ENCODE measurements at places on chromosomes 12 and 14. TPM values are rescaled to one million over a fixed set of nuclear protein-coding genes. Genes with fewer than 3 reads are reported as not detected.

The SOX5 gene
- 7.8 TPM for total RNA-seq

The TMEM229B gene
- 5.7 TPM for total RNA-seq

DNA sequence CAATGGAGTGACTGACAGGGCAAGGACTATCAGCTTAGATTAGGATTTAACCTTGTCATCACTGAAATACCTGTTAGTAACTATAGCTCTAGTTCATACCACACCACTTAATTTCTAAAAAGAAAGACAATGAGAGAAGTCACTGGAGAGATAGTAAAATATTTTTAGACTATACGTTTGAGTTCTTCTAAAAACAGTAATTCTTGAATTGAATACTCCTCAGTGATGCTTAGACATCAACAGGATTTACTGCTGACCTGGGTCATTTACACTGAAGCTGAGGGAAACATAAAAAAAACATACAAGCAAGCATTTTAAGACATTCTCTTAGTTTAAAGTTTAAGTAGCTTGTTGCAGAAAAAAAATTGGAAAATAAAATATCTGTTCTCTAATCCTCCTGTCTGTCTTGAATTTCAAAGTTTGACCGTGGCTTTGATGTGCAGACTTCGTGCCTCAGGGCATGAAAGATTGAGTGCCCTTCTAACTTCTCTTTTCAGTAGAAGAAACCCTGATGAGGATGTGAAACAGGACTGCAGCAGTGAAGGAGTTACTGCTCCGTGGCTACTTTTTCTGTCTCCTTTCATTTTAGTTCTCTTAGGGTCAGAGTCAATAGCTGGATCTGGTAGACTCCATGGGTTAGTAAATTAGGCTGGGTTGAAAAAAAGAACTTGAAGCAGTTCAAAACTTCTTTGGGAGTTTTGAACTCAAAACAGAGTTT, 172.2 kb downstream of the PTPRO start:
- DNase-seq, result no peak

DNA sequence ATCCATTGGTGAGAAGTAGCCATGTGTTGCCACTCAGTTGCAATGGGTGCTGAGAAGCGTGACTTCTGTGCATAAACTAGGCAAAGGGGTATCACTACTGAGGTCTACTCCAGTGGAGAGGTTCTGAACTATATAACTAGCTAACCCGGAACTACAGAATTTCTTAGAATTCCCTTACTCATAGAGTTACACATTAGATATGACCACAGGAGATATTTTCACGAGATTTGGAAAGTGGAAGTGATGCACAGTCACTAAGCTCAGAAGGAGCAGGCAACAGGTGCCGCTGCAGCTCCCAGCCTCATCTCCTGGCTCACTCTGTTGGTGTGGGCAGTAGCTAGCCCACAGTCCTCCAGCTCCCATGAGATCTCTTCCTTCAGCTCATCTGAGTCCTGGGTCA, 136.6 kb downstream of the SSPN start:
- no peak for DNase-seq

DNA sequence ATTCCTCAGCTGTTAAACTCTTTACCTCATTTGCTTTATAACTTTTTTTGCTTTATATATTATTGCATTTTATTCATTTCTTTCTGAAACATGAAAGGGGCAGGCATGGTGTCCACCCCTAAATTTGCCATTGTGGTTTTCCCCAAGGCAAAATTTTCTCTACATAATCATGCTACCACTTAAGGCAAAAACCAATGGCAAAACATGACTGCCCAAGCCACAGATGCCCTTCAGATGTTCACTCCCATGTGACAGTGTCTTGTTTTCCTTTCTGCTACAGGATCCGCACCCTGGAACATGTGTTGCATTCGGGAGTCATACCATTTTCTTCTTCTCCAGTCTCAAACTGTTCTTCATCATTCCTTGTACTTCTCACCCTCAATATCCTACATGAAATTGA, 28.3 kb downstream of the TTC5 start:
- no peak for DNase-seq

DNA sequence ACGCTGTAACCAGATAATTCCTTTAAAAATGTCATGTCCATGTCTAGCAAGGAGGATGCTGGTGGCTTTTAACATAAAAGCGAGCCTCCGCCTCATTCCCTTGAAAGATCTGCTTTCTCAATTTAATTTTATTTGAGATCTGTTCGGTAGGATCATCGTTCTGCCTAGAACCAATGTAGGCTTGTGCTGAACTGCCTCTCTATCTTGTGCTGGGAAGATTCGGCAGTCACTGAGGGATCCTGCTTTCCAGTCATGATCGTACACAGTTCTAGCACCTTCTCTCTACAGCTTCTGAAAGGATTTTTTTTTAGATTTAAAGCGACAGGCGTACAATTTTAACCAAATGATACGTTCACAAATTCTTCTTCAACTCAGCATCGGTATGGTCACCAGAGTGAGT, 54.3 kb downstream of the PEBP1 start:
- no peak for DNase-seq

GRCh38 chr12:106871477-106871876, 84.2 kb upstream of the TMEM263 start:
- DNase-seq, result no peak

The PKP2 gene
- total RNA-seq, result 35.2 TPM

DNA sequence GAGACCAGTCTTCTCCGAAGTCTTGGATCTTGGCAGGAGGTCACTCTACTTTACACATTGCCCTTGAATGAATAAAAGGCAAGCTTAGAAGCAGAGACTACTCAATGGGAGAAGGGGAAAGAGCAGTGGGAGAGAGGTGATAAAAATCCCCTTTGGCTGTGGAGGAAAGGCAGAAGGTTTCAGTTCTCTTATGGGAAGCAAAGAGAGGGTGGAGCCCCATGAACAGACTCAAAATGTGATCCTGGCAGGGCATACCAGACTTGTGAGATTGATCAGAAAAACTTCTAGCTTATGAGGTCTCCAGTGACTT, 49.6 kb upstream of the HECTD1 start:
- no peak for DNase-seq

The KLRK1 gene
- total RNA-seq, result 2.8 TPM

The RPL10L gene
- total RNA-seq, result not detected

The SERPINA3 gene
- total RNA-seq, result 352 TPM

The GPRC5A gene
- 22.2 TPM for total RNA-seq

The SERPINA1 gene
- total RNA-seq, result 4.9 TPM

DNA sequence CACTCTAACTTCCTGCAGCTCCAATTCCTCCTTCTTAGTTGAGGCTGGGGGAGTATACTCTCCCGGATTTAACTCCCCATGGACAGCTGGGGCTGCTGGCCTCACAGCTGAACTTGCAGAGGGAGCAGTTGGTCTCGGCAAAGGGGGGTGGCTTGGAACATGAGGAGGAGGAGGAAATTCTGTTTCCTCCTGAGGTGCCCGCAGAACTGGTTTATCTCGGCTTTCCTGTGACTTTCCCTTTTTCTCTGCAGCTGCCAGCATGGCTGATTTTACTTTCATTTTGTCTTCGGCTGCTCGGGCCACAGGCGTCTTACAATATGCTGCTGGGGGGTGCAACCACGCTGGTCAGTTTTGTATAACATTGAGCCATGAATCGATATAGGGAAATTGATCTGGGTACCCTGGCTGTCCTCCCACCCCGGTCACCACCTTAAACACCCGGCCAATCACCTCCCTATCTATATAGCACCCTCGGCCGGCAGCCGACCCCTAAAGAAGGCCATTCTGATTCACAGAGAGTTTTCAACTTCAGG, 1317.6 kb downstream of the TMEM121 start:
- peak; percentile 69 for DNase-seq

The GDF3 gene
- not detected for total RNA-seq

DNA sequence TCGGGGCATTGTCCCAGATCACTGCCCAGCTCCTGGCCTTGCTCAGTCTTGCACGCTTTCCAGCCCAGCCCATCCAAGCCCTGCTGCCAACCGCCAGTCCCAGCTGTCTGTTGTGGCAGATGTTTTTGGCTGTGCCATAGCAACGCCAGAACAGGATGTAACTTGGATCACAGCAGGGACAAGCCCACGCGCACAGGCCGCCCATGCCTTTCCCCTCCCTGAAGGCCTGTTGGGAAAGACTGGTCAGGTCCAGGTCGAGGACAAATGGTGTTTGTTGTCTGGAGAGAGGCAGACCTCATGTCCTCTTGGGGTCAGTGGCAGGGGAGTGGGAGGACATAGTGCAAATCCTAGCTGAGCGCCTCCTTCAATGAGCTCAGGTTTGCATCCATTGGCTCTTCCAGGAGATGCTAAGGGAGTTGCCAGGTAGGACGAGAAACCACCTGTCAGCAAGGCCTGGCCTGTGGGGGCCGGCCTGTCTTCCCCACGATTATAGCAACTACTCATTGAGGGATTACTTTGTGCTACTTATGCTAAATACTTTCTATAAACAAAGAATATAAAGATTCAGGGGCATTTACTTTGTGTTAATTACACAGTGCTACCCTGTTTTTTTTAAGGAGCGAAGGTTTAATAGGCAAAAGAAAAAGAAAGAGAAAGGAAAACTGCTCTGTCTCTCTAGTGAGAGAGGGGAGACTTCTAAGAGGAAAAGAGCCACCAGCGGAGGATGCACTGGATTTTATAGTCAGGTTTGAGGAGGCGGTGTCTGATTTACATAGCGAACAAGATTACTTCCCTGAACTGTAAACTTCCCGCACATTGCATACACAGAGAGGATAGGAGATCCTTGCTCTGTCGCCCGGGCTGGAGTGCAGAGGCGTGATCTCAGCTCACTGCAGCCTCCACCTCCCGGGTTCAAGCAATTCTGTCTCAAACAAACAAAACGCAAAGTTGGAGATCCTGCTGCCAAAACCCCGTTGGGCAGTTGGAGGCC, 42.8 kb upstream of the CORO1C start:
- DNase-seq, result peak; percentile 55

The LRRC9 gene
- total RNA-seq, result 2.0 TPM

- DNase-seq, result no peak
These were observed 883.9 kb downstream of the LRFN5 start for GRCh38 chr14:42490536-42490935.

The CLEC4D gene
- not detected for total RNA-seq

The FOXG1 gene
- total RNA-seq, result 1.6 TPM

GRCh38 chr12:103801709-103802585, 39.1 kb downstream of the NT5DC3 start:
- DNase-seq, result no peak

- DNase-seq, result no peak
These were observed 231.9 kb downstream of the SLC25A21 start for GRCh38 chr14:36940476-36940875.

The LUM gene
- total RNA-seq, result 34.3 TPM

DNA sequence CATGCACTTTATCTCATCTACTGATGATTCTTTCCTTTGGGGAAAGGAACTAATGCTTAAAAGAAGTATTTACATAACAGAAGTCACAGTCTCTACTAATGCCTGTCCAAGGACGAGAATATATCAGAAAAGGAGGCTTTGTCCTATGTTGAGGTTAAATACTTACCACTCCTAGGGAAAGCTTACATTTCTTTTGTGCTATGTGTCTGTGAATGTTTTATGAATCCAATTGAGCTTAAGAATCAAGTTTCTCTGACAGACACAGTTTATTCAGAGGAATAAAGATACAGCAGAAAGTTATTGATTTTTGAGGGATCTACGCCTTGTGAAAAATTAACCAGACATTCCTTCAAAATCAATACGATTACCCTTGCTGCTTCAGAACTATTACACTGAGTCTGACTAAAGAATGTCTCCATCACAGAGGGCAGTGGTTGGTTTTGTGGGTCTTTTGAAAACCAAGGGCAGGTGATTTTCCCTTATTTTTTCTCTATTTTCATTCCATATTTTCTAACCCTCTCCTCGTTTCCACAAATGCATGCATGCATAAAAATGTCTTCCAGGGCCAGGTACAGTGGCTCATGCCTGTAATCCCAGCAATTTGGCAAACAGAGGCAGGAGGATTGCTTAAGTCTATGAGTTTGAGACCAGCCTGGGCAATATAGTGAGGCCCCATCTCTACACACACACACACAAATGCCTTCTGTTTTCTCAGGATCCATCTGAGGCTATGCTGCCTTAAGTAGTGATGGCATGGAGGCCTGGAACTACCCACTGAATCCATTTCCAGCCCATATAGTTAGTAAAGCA, 1095.1 kb downstream of the GALC start:
- no peak for DNase-seq

DNA sequence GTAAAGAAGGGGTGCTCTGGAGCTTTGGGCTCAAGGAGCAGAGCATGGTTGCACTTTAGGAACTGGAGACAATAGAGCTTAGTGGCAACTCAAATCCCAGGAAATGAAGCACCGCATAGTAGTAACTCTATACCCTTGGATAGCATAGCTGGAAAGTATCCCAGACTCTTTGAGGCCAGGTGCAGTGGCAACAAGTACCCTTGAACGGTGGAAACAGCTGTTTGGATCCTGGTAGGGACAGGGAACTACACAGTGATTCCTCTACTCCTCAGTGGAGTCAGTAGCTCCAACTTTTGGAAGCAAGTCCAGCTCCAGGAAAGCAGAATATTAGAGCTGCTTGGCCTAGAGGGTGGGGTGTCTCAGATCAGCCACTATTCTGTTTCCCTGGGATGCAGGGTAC, 129.0 kb upstream of the WSCD2 start:
- DNase-seq, result no peak

The KRT6C gene
- total RNA-seq, result not detected

The KIF26A gene
- total RNA-seq, result 1.6 TPM

DNA sequence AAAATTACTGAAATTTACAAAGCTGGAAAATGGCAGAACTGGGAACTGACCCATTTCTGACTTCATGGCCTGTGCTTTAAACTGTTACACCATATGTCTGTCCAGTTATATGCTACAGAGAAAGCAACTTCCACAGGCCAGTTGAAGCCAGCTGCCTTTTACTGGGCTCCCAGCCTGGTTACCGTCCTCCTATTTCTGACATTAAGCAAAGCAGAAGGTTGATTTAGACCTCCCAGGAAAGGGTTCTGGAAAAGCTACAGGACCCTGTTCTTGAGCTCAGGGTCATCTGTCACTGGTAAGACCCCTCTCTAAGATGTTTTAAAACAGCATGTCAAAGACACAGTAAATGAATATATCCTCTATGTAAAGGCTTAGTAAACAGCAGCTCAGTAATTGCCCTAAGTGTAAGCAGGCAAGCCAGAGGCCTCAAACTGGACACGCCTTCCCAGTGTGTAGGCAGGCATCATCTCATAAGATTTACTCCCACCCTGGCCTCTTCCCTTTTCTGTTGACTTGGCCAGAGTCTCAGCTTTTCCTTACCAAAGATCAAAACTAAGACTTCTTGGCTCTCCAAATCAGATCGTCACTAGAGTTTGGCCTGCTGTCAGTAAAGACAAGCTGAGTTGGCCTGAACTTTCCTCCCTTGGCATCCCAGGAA, 55.4 kb upstream of the RNU6-8 start:
- no peak for DNase-seq

DNA sequence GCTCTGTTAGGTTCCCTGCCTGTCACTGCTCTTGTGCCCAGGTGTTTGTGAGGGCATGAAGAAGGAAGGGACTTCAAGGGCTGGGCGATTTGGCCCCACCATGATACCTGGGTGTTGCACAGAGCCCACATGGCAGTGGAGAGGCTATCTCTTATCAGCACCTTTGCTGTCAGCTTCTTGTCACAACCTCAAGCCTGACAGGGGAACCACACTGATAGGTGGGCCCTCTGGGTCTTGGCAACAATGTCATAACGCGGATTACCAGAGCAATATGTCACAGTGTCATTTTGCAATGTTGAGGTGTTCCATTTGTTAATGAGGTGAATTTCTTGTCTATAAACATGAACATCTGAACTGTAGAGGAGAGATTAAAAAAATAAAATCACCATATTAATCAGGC, 22.9 kb upstream of the CACNA1C start:
- no peak for DNase-seq
